Kidney epithelial cell (primary cell): ENCODE measurements at places on chromosomes 7 and 10.

- no peak for DNase-seq
Observed at GRCh38 chr10:42997151-42997848, 79.6 kb upstream of the RET start.

- DNase-seq: no peak
Observed at GRCh38 chr10:1050554-1050953, 1.6 kb upstream of the IDI1 start.

GRCh38 chr7:3080106-3080505 lies 36.4 kb upstream of the CARD11 start:
- DNase-seq: no peak

DNA sequence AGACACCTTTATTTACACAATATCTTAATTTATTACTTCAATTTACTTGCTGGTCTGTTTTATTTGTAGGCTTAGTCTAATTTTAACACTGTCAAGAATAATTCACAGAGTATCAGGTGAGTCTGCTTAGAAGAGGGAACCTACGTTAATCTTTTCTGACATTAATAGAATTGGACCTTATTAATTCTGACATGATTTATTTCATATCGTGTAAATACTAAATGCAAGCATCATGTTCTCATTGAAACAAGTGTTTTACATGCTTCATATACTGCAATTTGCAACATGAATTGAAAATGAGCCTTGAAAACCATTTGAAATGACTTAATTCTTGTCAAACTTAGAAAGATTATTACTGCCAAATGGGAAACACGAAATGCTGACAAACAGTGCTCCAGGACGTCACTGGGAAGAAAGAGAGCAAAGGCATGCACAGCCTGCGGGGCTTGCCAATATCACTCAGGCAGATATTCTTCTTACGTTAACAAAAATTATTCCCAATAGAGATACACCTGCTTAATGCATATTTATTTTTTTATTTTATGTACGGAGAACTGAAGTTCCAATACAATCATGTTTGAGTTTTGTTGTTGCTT lies 282.0 kb upstream of the AKR1E2 start:
- DNase-seq: no peak

- no peak for DNase-seq
Observed at GRCh38 chr10:50874723-50875122, 10.7 kb downstream of the A1CF start.

- DNase-seq: no peak
Observed at GRCh38 chr10:4050061-4050460, 265.1 kb upstream of the KLF6 start.

DNA sequence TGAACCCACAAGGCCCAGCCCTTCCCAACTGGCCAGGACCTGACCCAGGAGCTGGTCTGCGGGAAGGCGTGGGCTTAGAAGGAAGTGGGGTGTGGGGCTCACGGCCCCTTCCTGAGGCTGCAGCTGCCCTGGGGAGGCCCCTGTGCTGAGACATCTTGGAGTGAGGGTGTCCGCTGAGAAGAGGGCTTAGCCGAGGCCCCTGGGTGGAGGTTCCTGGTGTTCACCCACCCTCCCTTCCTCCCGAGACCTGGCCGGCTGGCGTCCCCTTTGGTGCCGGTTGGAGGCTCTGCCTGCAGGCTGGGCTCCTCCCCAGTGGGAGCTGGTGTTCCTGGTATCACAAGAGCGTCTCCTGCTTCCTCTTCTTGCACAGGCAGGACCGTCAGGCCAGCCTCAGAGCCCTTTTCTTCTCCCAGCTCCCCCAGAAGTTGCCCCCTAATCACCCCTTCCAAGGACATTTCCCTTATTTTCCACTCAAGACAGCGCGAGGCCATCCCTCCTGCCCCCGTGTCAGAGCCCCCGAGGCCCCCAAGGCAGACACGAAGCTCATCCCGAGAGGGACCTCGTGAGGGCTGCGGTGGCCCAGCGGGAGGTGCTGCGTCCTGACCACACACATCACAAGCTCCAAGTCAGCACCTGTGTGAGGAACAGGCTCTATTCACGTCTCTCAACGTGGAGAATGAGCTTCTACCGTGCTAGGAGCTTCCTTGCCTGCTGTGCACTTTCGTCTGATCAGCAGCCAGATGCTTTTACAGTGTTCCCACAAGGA lies 25.1 kb upstream of the FAM20C start:
- no peak for DNase-seq

DNA sequence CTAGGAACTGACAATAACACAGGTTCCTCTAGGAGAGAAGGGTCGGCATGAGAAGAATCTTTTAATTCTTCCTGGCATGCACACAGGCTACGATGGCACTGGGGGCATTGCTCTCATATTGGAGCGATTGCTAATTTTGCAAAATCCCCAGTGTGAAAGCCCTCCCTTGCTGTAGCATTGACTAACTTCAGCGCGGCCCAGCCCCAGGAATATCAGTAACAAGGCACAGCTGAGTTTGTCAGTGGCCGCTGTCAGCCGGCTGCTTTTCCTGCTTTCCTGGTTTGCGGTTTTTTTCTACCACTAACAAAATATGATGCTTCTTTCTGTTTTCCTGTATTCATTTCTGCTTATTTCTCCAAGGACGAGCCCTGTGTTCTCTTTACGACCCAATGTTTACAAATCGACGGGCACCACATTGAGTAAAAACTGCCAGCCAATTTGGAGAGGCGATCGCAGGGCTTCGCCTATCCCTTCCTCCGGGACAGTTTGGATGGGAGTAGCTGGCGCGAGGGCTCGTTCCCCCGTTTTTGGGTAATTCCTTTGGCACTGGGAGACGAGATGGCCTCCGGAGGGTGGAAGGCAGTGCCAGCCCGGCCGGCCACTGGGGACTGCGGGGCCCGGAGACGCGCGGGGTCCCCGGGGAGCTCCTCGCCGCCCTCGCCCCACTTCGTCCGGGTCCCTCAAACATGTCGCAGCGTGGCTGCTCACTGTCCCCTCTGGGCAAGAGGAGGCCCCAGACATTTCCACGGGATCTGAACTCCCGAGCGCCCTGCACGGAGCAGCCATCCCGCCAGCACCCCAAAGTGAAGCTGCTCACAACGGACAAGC lies 967 bp downstream of the ADARB2 start:
- no peak for DNase-seq

DNA sequence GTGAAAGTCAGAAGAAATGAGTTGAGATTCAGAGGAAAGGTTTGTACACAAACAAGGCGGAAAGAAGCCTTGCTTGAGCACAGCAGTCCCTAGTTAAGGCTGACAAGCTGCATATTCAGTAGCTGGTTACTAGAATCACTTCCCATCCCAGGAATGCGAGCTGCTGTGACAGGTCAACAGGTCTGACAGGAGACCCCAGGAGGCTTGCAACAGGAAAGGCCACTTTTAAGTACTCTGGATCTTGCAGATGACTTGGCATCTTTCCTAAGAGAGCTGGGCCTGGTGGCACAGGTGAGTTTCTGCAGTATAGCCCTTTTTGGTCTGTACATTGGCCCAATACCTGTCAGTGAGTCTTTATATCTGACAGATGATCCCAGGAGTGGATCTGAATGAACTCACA lies 35.7 kb upstream of the UNC5B start:
- no peak for DNase-seq

GRCh38 chr7:6395898-6396595 lies 51.7 kb downstream of the DAGLB start:
- DNase-seq: no peak

GRCh38 chr10:44206127-44206818 lies 178.6 kb downstream of the CXCL12 start:
- no peak for DNase-seq

GRCh38 chr10:24313283-24313682 lies 104.3 kb downstream of the KIAA1217 start:
- no peak for DNase-seq

DNA sequence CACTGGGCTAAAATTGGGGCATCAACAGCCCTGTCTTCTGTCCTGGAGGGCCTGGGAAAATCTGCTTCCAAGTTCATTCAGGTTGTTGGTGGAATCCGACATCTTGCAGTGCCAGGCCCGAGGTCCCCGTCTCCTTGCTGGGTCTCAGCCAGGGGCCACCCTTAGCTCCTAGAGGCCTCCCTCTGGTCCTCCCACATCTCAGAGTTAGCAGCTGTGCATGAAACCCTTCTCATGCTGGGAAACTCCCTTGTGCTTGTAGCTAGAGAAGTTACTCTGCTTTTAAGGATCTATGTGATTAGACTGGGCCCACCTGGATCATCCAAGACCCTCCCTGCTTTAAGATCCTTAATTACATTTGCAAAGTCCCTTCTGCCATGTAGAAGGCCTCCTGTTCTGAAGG lies 15.3 kb downstream of the HIP1 start:
- DNase-seq: no peak

DNA sequence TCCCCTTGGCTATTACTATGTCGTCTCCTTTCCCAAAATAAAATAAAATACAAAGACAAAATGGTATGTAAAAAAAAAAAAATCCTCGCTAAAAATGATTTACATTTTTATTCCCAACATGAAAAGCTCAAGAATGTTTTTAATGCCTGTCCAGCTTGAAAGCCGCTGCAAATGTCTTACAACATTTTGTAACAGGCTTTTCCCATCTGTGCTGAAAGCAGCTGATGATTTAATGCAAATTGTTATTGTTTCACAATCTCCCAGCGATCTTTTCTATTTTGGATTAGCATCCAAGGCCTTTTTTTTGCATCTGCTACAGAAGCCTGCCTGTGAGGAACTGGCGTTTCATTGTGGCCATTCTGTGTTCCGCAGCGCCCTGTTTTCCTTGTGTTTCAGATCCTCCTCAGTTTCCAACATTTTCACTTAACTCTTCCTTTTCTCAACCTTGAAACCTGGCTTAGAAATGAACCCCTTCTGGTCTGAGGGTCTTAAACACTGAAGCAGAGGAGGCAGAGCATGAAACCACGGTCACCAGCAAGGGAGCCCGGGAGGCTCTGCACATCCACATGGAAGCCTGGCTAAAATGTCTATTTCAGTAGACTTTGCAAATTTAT lies 712.1 kb downstream of the PARD3 start:
- no peak for DNase-seq

DNA sequence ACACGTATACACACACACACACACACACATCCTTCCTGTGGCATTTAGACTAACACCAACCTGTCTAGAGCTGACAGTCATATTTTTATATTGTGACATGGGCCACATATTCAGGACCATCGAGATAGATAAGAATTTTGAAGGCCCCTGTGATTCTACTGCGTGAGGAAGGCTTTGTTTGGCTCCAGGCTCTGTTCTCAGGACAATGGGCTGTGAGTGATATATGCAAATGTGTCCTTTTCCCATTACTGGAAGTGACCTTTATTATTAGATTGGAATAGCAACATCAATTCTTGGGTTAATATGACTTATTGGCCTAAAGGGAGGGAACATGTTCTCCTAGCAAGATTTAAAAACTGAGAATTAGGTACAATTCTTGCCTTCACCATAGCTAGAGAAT lies 156.1 kb downstream of the SPAG6 start:
- DNase-seq: no peak

DNA sequence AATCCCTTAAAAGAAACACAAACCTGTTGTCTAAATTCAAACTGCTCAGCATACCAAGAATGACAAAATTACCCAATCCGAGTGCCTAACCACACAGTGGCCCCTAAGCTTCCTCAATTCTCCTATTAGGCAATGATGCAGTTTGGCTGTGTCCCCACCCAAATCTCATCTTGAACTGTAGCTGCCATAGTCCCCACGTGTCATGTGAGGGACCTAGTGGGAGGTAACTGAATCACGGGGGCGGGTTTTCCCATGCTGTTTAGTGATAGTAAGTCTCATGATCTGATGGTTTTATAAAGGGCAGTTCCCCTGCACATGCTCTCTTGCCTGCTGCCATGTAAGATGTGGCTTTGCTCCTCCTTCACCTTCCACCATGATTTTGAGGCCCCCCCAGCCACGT lies 21.9 kb downstream of the PSAP start:
- DNase-seq: no peak

DNA sequence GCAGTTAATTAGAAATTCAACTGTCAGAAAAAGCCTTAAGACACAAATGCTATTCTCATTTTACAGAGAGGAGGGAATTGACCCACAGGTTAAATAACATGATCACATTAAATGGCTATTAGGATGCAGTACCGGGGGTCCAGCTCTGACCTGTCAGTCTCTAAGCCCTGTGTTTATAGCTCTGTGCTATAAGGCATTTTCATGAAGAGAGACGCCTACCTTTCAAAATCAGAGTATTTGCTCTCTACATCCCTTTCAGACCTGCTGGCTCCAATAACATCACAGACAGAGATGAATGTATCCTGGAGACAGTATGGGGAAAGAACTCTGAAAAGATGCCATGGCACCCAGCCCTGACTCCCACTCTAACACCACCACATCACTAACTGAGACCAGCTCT lies 189.9 kb upstream of the PRSS58 start:
- DNase-seq: no peak

GRCh38 chr7:51995596-51996179 lies 679.1 kb upstream of the COBL start:
- no peak for DNase-seq

- DNase-seq: no peak
Observed at GRCh38 chr10:62893036-62893435, 76.9 kb upstream of the EGR2 start.

DNA sequence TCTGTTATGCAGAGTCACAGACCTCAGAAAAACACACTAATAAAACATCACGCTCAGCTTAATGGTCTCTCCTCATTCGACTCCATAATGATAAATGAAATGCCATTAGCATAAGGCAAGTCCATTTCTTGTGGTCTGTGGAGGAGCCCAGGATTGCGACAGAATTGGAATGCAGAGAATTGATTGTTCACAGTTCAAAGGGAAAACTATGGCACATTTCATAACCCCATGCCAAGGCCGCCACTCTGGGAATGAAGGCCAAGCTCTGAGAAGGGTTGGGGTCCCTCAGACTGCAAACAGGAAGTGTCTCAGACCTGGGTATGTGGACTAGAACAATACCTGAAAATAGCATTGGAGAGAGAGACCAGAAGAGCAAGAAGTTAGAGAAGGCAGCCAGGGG lies 398.9 kb downstream of the ADRA2A start:
- no peak for DNase-seq

GRCh38 chr7:127896659-127897058 lies 134.6 kb downstream of the LRRC4 start:
- DNase-seq: no peak

- DNase-seq: no peak
Observed at GRCh38 chr10:35237766-35238512, 98.4 kb upstream of the CCNY start.

DNA sequence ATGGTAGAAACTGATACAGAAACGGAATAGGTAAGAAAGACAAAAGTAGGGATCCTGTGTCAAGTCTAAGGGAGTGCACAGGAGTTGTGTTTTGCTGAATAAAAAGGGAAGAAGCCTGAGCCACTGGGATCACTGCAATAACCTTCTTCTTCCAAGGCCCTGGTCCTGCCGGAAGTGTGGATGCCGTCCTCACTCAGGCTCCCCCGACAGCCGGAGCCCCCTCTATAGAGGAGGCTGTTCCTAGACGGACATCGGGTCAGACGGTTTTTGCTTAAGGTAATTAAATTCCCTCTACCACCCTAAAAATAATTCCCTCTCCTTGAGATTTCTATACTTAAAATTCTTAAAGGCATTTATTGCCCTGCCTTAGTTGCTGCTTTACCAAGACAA lies 566.9 kb downstream of the PTPRN2 start:
- DNase-seq: no peak

GRCh38 chr10:10703382-10703781 lies 314.3 kb upstream of the CELF2 start:
- no peak for DNase-seq

GRCh38 chr10:76082232-76082631 lies 650.8 kb downstream of the LRMDA start:
- no peak for DNase-seq
